Mesothelial cell of epicardium (in vitro differentiated cells): ENCODE measurements at places on chromosomes 5 and 9.

- H3K27ac ChIP-seq: peak overlapping the region; percentile 92
- H3K4me3 ChIP-seq: no peak overlapping the region
- peaks cover 73% of the 10 kb centered on the region for H3K4me1 ChIP-seq
- no peak for DNase-seq
- H3K27me3 ChIP-seq: no peaks in the 10 kb centered on the region
Observed at GRCh38 chr5:151675611-151676313, 11.0 kb downstream of the SPARC start.

DNA sequence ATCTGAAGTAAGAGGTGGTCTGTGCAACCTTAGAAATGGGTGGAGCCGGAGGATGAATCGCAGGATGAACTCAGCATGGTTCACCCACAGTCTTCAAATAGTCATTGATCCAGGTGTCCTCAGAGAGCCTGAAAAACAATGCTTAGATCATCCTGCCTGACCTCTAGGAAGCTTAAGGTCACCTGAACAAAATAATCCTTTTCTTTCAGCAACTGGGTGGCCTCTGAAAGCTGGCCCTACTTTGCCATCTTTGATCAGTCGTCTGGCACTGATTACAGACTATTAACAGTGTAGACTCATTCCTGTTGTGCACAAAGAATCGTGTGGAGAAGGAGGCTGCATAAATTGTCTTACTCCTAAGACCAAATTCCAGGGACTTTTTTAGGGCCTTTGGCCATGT, 50.7 kb downstream of the PIP5K1B start:
- H3K27ac ChIP-seq: no peak overlapping the region
- no peak for DNase-seq
- no peaks in the 10 kb centered on the region for H3K27me3 ChIP-seq
- H3K4me3 ChIP-seq: no peak overlapping the region

DNA sequence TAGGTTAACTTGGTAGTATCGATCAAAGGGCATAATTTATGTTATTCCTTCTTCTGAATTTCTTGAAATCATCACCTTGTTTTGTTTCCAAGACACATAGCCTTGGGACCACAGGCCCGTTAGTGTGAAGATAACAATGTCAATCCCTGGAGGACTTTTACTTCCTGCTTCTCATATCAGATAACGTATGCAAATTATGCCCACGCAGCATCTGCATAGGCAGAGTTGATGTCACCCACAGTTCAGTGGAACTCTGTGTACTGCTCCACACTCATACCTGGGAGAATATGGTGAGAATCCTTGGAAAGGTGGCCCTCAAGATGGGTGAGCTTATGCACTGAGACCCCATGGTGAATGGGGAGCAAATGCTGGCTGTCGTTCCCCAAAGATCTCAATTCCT, 95.0 kb downstream of the CFAP90 start:
- no peak overlapping the region for H3K27ac ChIP-seq
- H3K4me3 ChIP-seq: no peak overlapping the region
- no peaks in the 10 kb centered on the region for H3K36me3 ChIP-seq
- DNase-seq: no peak
- H3K27me3 ChIP-seq: peaks cover 24% of the 10 kb centered on the region

DNA sequence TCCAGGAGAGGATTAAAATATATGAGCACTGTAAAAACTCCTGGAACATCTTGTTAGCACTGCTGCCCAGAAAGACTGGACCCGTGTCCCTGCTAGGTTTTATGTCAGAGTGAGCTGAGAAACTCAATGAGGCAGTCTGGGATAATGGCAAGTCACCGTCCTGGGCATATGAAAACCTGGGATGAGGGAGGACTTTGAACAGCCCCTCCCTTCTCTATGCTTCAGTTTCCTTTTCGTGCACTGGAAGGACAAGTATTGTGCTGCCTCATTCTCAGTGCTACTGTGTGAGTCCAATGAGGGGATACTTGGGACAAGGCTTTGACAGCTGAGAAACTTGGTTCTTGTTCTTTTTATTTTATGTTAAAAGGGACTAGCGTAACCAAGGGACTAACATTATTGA, 143.0 kb upstream of the SHB start:
- H3K27me3 ChIP-seq: no peaks in the 10 kb centered on the region
- H3K4me3 ChIP-seq: no peak overlapping the region
- no peak for DNase-seq
- H3K27ac ChIP-seq: no peak overlapping the region
- peaks cover 13% of the 10 kb centered on the region for H3K36me3 ChIP-seq

DNA sequence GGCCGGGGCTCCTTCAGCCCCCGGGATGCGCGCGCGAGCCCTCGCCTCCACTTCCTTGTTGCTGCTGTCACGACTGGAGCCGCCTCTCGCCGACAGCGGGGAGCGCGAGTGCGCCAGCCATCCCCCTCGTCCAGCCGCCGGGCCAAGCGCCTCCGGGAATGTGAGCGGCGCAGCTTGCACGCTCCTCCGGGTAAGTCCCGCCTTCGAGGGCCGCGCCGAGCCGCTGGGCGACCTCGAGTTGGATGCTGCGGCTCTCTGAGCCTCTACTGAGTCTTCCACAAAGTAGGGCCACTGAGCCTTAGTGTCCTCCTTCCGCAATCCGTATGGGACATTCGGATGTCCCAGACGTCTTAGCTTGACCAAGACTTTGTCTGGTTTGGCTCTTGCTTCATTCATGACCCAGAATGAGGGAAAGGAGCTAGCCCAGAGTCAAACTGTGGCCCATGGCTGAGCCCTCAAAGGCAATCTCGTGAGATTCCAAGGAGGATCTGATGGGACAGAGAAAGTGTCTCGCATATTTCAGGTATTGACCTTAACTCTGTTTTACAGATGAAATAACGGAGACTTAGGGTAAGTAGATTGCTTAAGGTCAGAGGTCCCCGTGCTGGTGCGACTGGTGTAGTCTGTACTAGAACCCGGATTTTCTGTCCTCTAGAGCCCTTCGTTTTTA, 586 bp downstream of the HMGXB3 start:
- peak; percentile 27 for DNase-seq
- peaks cover 29% of the 10 kb centered on the region for H3K4me1 ChIP-seq

GRCh38 chr5:80754900-80755299, 100.1 kb upstream of the DHFR start:
- H3K36me3 ChIP-seq: peaks cover 11% of the 10 kb centered on the region
- no peak overlapping the region for H3K4me3 ChIP-seq
- H3K4me1 ChIP-seq: peaks cover 4% of the 10 kb centered on the region

DNA sequence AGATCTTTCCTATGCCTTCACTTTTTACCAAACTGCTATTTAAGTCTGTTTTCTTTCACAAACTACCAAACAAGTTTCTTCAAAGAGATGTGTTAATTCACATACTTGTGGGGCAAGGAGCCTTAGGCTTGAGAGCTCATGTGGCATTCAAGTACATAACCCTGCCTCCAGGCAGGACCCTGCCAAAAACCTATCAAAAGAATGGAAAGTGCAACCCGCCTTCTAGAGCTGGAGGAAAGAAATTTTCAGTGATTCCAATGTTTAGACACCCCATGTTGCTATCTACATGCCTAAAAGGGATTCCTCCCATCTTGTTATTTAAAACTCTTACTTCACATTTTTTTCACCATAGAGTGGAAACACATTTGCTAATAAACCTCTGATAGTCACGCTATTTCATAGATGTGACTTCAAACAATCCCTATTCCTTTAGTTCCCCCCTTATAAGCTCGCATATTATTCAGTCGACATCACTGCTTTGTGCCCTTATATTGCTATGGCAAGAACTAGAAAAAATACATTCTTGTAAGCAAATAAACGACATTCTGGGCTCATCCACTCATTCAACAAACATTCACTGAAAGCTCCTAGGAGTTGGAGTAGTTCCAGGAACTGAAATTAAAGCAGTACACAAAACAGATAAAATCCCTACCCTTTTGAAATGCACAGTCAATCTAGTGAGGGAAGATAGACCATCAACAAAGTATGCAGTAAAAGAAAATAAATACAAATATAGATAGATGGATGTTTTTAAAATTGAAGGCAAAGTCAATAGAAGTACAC, 518.1 kb downstream of the ELAVL2 start:
- H3K27ac ChIP-seq: no peak overlapping the region
- H3K36me3 ChIP-seq: no peaks in the 10 kb centered on the region
- no peaks in the 10 kb centered on the region for H3K27me3 ChIP-seq
- H3K4me3 ChIP-seq: no peak overlapping the region
- no peaks in the 10 kb centered on the region for H3K4me1 ChIP-seq

DNA sequence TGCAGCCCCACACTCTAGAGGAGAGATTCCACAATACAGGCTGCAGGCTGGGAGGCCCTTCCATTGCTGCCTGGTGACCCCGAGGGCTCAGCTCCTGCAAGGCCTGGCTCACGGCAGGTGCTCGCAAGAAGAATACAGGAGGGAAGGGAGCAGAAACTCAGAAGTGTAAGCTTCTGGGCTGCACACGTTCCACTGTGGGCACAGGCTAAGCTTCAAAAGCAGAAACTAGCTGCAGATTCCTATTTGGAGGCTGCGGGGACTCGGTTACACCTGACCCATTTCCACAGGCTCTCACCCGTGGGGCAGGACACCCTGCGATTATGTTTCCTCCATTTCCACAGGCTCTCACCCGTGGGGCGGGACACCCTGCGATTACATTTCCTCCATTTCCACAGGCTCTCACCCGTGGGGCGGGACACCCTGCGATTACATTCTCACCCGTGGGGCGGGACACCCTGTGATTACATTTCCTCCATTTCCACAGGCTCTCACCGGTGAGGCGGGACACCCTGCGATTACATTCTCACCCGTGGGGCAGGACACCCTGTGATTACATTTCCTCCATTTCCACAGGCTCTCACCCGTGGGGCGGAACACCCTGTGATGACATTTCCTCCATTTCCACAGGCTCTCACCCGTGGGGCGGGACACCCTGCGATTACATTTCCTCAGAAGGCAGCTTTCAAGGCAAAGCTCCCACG, 10.3 kb downstream of the LPCAT1 start:
- peaks cover 11% of the 10 kb centered on the region for H3K36me3 ChIP-seq
- no peak overlapping the region for H3K4me3 ChIP-seq
- no peaks in the 10 kb centered on the region for H3K27me3 ChIP-seq
- peak; percentile 7 for DNase-seq
- H3K27ac ChIP-seq: no peak overlapping the region

DNA sequence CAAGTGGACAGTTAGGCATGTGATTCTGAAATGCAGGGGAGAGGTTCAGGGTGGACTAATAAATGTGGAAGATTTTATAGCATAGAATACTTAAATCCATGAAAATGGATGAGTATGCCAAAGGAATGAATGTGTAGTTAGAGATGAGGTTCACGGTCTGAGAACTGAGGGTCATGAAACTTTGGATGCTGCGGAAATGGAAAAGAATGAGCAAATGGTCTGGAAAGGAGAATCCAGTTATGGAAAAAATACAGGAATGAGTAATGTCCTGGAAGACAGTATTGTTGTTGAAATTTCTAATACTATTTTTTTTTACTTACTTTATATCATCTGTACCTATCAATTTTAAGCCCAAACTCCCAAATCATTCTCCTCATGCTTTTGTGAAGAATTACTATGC, 2369.4 kb downstream of the MAT2B start:
- no peak for DNase-seq
- H3K4me1 ChIP-seq: peaks cover 7% of the 10 kb centered on the region
- H3K36me3 ChIP-seq: no peaks in the 10 kb centered on the region
- no peaks in the 10 kb centered on the region for H3K27me3 ChIP-seq
- no peak overlapping the region for H3K27ac ChIP-seq
- H3K4me3 ChIP-seq: no peak overlapping the region

DNA sequence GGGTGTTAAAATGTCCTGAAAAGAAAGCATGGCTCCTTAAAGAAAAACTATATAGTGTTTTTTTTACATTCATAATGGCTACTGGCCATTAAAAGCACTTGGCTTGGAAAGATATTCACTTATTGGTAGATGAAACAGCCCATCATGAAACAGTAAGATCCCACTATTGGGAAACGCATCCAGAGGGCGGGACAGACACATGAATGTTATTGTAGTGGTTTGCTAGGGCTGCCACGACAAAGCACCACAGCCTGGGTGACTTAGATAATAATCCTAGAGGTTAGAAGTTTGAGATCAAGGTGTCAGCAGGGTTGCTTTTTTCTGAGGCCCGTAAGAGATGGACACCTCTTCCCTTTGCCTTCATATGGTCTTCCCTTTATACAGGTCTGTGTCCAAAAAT, 139.4 kb upstream of the ANKH start:
- H3K27ac ChIP-seq: no peak overlapping the region
- H3K4me3 ChIP-seq: no peak overlapping the region
- no peak for DNase-seq
- peaks cover 30% of the 10 kb centered on the region for H3K4me1 ChIP-seq

DNA sequence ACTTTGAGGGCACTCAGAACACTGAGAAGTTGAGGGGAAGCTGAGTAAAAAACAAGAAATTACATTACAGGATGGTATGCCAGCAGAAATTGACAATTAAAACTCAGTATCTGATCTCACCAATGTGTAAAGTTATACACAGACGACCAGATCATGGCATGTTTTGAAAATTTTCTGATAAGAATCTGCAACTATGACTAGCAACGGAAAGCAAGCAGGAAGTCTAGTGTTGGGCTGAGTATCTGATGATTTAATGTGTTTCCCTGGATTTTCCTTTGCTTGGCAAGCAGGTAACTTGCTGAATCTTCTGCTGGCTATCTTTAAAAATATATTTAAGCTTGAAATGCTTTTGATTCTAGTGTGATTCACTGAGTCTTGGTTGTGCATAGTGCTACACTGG, 5.2 kb upstream of the GCNT4 start:
- DNase-seq: no peak
- peaks cover 15% of the 10 kb centered on the region for H3K27me3 ChIP-seq
- H3K4me3 ChIP-seq: no peak overlapping the region
- no peaks in the 10 kb centered on the region for H3K36me3 ChIP-seq

DNA sequence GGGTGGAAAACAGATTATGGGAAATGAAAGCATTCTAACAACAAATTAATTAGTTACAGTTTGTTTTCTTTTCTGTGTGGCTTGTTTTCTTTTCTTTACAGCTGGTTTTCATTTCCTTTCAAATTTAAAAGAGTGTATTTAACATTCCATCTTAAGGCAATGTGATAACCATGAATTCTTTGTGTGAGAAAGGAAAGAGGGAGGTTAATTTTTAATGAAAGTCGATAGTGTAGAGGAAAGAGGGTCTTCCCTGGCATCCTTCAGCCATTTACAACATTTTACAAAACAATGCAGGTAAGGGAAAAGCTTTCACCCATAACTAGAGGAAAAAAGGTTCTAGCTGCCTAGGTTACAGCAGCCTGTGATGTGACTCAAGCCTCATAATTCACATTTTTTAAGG, 43.9 kb upstream of the IL33 start:
- no peak overlapping the region for H3K4me3 ChIP-seq
- H3K4me1 ChIP-seq: peaks cover 9% of the 10 kb centered on the region
- DNase-seq: no peak
- no peaks in the 10 kb centered on the region for H3K36me3 ChIP-seq

DNA sequence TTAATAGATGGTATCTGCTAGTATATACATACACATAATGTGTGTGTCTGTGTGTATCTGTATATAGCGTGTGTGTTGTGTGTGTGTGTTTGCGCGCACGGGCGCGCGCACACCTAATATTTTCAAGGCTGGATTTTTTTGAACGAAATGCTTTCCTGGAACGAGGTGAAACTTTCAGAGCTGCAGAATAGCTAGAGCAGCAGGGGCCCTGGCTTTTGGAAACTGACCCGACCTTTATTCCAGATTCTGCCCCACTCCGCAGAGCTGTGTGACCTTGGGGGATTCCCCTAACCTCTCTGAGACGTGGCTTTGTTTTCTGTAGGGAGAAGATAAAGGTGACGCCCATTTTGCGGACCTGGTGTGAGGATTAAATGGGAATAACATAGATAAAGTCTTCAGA, 757 bp downstream of the FXN start:
- peaks cover 11% of the 10 kb centered on the region for H3K4me1 ChIP-seq
- peak overlapping the region; percentile 97 for H3K4me3 ChIP-seq
- H3K36me3 ChIP-seq: no peaks in the 10 kb centered on the region
- no peak for DNase-seq
- peak overlapping the region; percentile 98 for H3K27ac ChIP-seq
- no peaks in the 10 kb centered on the region for H3K27me3 ChIP-seq
